ENCODE measurements at places on chromosomes 11 and 22.

DNA sequence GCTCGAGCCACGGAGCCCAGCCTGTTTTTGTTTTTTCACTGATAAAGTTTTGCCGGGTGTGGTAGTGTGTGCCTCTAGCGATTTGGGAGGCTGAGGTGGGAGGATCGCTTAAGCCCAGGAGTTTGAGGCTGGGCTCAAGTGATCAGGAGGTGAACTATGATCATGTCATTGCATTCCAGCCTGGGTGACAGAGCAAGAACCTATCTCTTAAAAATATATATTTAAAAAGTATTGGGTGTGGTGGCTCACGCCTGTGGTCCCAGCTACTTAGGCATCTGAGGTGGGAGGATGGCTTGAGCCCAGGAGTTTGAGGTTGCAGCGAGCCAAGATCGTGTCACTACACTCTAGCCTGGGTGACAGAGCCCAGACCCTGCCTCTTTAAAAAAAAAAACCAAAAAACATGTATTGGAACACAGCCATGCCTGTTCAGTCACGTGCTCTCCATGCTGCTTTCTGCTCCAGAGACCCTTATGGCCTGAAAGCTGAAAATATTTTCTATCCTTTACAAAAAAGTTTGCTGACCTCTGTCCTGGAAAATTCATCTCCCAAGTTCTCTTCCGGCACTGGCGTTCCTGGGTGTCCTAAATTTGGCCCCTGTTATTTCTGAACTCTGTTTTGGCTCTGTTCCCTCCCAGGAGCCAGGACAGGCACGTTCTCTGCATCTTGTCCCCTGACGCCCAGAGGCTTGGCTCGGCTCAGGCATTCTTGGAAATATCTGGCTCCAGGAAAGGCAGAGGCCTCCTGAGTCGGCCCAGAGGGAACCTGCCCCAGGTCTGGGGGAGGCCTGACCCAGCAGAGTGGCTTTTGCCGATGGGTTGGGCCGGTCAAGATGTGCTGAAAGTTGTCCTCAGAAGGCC, 61.3 kb upstream of the PPP6R3 start:
- peak; percentile 17 for DNase-seq

- DNase-seq: no peak
Observed at GRCh38 chr11:95050595-95051202, 1.5 kb downstream of the KDM4F start.

GRCh38 chr22:35567351-35568141, 26.9 kb downstream of the RASD2 start:
- no peak for DNase-seq

- peak; percentile 3 for DNase-seq
Observed at GRCh38 chr11:71391796-71392195, 56.4 kb downstream of the DHCR7 start.

- no peak for DNase-seq
Observed at GRCh38 chr11:61963282-61964057, 4.0 kb downstream of the FTH1 start.

- DNase-seq: no peak
Observed at GRCh38 chr11:81368192-81368591, 1365.5 kb downstream of the FAM181B start.

GRCh38 chr11:120562806-120563425, 51.4 kb downstream of the GRIK4 start:
- DNase-seq: no peak

GRCh38 chr22:28105413-28105812, 186.4 kb upstream of the PITPNB start:
- peak; percentile 14 for DNase-seq

- DNase-seq: peak; percentile 27
Observed at GRCh38 chr11:109304159-109304558, 117.8 kb upstream of the C11orf87 start.
